ENCODE measurements at places on chromosomes 16 and 17.

GRCh38 chr16:10256784-10257641 is 74.8 kb upstream of the GRIN2A start:
- DNase-seq, result peak; percentile 57

DNA sequence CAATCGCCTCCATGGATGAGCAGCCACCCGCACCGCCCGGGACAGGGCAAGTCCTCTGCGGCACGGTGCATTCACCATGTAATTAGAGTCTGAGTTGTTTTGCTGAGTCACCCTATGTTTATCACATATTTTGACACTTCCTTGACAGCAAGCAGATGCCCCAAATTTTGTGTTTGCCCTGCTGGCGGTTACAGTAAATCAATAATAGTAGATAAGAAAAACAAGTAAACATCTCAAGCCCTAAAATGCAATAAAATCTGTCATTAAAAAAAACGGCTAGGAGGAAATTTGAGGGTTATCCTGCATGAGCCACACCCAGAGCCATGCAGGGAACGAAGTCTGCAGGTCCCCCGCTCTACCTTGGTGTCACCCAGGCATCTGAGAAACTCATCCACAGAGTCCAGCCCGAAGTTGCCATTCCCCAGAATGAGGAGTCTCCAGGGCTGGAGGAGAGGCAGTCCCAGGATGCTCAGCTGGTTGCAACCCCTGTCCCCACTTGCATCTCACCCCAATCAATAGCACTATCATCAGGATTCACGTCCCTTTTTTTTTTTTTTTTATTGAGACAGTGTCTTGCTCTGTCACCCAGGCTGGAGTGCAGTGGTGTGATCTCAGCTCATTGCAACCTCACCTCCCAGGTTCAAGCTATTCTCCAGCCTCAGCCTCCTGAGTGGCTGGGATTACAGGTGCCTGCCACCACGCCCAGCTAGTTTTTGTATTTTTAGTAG is 16.5 kb upstream of the ST6GALNAC1 start:
- DNase-seq, result peak; percentile 25

GRCh38 chr16:2776500-2777139 is 460 bp downstream of the ELOB start:
- no peak for DNase-seq

- DNase-seq, result no peak
Observed at GRCh38 chr16:75486676-75487313, 8.4 kb downstream of the CHST6 start.

GRCh38 chr16:47600376-47600775 is 139.2 kb downstream of the PHKB start:
- DNase-seq, result no peak

DNA sequence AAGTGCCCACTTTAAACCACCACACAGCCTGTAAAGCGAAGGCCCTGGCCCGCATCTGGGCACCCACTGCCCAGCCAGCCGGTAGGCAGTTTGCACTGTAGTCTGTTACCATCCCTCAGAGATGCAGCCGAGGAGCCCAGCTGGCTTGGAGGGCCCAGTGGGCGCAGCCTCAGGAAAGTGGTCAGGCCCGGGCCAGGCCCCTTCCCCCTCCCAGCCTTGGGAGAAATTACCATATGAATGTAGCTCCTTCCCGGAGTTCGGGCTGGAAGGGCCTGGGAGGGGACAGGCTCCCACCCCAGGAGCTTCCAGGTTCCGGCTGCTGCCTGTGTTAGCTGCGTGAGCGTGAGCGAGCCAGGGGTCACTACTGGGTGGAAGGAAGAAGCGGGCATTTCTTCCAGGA is 325.4 kb downstream of the SEC14L1 start:
- no peak for DNase-seq

All from AG08395 (cell line).